ENCODE measurements at places on chromosomes 16 and 17. TPM values are rescaled to one million over a fixed set of nuclear protein-coding genes. Genes with fewer than 3 reads are reported as not detected.

METTL2A gene
- total RNA-seq: 15.4 TPM

LRRC37A2 gene
- 5.1 TPM for total RNA-seq

RIPOR1 gene
- total RNA-seq: 73.7 TPM

FZD2 gene
- 2.6 TPM for total RNA-seq

DPEP1 gene
- total RNA-seq: not detected

- no peak for DNase-seq
Measured at GRCh38 chr17:47427985-47428384, 102.9 kb upstream of the NPEPPS start.

GRCh38 chr17:33889040-33889439, 366.0 kb upstream of the CCL2 start:
- no peak for DNase-seq

DNA sequence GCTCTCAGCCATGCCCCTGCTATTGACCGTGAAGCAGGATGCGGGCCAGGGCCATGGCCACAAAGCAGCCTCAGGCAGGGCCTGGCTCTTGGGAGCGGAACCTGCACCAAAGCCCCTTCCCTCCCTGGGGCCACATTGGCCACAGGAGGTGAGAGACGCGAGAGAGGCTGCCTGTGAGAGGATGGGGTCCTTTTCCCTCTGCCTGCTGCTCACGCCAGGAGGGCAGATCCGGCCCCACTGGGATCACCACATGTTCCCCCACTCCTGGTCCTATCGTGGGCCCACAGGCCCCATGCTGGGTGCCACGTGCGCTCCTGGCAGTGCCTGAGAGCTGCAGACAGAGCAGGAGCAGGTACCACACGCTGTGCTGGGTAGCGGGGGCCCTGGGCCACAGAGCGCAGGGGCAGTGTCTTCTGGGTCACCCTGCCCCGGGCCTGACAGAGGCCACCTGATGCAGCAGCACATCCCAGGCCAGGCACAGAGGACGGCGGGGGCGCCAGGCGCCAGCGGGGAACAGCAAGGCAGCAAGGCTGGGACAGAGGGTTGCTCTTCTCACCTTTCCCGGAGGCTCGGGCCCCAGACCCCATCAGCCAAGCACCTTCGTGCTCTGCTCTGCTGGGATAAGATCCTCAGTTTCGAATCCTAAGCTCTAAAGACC, 9.2 kb upstream of the NUDT16L1 start:
- no peak for DNase-seq

DNA sequence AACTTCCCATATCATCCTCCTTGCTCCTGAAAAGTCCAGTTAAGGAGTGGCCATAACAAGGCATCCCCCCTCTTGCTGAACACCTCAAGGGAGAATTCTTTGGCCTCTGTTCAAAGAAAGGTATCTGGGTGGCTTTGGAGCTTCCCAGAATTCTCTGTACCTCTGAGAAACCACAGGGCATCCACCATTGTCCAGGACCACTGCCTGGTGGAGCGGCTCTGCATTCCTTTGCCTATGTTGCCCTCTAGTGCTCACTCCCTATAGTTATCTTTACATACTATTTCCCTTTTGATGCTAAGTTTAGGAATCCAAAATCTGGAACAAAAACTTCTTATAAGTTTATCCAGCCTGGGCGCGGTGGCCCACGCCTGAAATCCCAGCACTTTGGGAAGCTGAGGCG, 30.3 kb downstream of the CHD9NB start:
- DNase-seq: no peak

DNA sequence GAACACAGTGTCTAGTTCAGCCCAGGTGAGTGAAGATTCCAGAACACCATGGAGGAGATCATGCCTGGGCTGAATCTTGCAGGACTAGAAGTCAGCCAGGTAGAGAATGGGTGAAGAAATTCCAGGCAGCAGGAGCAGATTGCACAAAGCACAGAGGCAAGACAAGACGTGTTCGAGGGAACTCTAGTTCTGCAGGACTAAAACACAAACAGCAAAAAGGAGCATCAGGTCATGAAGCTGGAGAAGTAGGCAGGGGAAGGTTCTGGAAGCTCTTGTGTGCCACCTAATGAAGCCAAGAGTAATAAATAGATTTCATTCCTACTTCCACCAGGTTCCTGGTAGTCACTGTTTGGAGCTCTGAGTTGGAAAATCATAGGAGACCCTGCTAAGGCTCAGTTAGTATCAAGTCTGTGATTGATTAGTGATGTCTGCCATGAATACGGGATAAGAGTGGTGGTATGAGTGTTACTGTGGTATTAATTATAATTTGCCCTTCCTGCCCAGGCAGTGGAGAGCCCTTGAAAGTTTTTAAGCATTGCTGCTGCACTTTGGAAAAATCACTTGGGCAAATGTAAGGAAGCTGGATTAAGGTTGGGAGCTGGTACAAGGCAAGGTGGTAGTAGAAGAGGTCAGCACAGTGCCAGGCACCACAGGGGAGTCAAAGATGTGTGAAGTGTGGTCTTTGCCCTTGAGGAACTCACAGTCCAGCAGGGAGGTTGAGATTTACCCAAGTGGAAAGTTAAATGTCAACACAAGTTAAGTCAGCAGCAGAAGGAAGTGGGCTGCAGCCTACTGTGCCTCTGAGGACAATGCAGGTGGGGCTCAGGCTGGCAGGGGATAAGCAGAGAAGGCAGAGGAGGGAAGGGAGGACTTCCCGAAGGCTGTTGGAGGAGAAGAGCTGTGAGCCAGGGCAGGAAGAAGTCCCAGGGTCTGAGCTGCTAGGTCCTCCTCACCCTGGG, 13.5 kb upstream of the FOXN1 start:
- no peak for DNase-seq

- no peak for DNase-seq
Measured at GRCh38 chr17:50850640-50851039, 15.3 kb downstream of the WFIKKN2 start.

GRCh38 chr17:67125417-67125816, 81.1 kb downstream of the CACNG1 start:
- no peak for DNase-seq

GRCh38 chr16:65038100-65038499, 83.8 kb downstream of the CDH11 start:
- DNase-seq: no peak

DNA sequence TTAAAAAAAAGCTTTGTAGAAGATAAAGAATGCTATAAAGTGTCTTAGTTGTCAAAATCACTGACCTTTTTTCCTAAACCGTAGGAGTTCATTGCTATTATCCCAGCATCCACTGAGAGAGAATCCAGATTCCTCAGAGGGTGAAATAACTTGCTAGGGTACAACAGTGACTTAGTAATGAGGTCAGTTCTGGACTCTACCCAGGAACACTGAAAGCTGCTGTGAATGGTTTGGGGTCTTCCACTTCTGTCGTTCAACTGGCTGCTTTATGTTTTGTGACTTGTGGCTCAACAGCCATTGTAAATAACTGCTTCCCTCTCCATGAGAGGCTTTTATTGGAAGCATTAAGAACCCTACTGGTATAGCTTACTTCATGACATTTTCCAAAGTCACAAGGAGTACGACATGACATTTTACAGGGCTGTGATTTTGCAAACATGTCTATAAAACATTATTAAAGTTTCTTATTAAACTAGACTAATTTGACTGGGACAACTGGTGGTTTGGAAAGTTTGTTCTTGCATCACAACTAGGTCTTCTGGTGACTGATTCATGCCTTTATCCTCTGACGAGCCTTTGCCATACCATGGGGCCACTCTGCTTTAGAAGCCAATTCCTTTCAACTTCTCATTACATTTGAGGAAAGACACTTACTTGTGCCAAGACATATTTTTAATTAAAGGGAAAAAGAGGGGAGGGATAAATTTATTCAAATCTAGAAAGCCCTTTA, 92.2 kb upstream of the CDH11 start:
- DNase-seq: no peak

All from Right ventricle myocardium superior (tissue), 1 donor.